Activated CD4-positive, alpha-beta T cell treated with anti-CD3 and anti-CD28 coated beads for 1 hour (primary cell): ENCODE measurements at places on chromosomes 4 and X.

DNA sequence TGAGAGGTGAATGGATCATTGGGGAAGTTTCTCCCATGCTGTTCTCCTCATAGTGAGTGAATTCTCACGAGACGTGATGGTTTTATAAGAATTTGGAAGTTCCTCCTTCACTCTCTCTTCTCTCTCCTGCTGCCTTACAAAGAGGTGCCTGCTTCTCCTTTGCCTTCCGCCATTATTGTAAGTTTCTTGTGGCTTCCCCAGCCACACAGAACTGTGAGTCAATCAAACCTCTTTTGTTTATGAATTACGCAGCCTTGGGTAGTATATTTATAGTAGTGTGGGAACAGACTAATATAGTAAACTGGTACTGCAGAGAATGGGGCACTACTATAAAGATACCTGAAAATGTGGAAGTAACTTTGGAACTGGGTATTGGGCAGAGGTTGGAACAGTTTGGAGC is 7.8 kb upstream of the CTAG2 start:
- DNase-seq = no peak

DNA sequence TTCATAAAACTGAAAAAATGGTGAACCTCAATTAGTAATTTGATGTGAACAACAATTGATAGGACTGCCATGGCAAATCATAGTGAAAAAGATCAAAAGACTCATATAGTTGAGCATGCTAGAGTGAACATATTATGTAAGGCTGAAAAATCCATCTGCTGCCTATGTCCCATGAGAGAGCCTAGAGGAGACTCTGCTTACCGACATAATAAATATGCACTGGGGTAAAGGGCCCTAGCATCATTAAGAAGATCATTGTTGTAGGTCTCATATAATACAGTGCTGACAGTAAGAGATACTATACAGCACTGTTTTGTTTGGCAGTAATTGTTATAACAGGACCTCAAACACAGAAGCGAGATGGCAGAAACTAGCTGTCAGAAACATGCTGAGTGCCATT is 229.0 kb downstream of the PABPC4L start:
- DNase-seq = no peak

GRCh38 chrX:71923516-71923915 is 12.9 kb downstream of the NHSL2 start:
- no peak for DNase-seq

DNA sequence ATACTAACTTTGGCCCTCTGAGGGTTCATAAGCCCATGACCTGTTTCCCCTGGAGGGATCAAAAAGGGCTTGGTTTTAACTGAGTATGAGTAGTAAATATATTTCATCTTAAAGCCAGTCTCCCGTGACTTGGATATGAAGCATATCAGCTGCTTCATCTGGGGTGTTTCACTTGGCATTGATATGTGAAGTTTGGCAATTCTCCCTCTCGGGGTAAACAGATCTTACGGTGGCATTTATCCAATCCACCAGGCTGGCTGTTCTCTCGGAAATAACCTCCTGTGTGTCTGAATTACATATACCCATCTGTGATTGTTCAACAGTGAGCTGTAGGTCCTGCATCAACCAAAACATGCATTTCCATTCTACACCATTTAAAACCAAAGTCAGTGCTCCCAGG is 130.7 kb downstream of the ADAM29 start:
- no peak for DNase-seq

DNA sequence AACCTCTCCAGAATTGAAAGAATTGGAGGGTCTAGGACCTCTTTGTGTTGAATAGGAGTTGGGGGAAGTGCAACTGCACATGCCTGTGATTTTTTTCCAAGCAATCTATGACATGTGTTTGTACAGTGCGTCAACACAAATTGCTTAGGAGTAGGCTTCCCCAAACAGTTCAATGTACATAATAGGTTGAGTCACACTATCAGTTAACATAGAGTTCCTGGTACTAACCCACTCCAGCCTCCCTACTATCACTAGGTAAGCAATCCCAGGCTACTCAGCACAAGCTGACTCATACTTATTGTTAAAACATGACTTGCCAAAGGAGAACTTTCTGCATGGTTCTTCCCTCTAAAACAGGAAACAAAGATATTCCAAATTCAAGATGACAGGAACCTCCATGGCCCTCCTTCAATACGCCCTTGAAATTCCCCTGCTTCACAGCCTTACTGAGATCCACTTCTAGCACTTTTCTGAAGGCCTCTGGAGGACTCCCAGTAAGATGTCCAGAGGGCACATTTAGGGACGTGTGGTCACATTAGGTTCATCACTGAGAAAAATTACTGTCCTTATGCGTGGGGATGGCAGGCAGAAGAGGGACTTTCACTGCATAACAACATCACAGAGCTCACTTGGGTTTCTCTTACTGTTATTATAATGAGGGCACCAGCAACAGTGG is 8.4 kb upstream of the VSIG1 start:
- DNase-seq = no peak

DNA sequence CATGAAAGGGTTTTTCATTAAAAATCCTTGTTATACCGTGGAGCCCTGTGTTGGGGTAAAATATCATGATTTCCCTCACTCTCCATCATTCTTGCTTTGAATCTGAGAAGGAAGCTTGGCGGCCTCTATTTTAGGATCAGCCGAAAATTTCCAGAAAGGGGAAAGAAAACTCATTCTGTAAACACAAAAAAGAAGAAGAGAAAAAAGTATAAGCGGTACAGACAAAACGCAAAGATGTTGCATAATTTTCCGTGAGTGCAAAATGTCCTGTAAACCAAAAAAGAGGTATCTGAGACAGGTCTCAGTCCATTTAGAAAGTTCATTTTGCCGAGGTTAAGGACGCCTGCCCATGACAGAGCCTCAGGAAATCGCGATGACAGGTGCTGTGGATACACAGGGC is 5.3 kb downstream of the CSF2RA start:
- DNase-seq = no peak

DNA sequence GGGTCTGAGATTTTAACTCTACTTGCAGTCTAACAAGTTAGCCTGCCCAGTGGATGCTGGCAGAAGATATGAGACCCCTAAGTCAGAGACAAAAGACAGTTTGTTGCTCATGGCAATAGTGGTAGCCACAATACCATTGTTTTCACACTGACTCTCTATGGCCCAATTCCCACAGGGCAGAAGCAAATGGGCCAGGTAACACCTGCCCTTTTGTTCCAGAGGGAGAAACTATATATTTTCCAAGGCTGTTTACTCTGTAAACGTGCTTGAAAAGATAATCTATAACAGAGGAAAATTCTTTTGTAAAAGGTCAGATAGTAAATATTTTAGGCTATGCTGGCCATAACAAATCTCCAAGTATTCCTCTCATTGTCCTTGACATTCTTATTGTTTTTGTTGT is 57.2 kb upstream of the NPNT start:
- no peak for DNase-seq

DNA sequence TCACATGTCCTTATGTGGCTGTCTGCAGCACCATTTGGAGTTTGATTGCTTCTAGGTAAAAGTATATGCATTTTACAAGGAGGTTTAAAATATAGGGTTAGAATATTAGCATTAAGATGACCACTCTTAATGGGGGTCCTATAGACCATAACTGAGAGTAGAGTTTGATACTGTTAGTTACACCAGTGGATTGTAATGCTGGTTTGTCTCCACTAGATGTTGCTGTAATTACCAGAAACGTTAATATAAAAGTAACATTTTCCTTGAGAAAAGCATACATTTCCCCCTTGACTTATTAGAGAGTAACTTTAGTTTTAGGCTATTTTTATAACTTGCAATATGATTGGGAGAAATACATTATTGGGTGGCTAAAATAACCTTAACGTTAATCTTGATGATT is 93.0 kb downstream of the ZXDA start:
- DNase-seq = no peak
